ENCODE measurements at places on chromosomes 2 and 18. TPM values are rescaled to one million over a fixed set of nuclear protein-coding genes. Genes with fewer than 3 reads are reported as not detected.

FAM237A gene
- polyA plus RNA-seq = not detected

NT5DC4 gene
- polyA plus RNA-seq = not detected

- no peaks in the 10 kb centered on the region for H3K4me1 ChIP-seq
- H3K4me3 ChIP-seq = no peak overlapping the region
- DNase-seq = no peak
- H3K27ac ChIP-seq = no peak overlapping the region
- peaks cover 4% of the 10 kb centered on the region for H3K27me3 ChIP-seq
- no peaks in the 10 kb centered on the region for H3K36me3 ChIP-seq
Observed at GRCh38 chr2:206230060-206230762, 44.3 kb upstream of the ZDBF2 start.

GRCh38 chr2:152062125-152063091 is 36.4 kb downstream of the CACNB4 start:
- H3K27me3 ChIP-seq = no peaks in the 10 kb centered on the region
- no peak for DNase-seq
- no peak overlapping the region for H3K4me3 ChIP-seq
- H3K27ac ChIP-seq = no peak overlapping the region

DNA sequence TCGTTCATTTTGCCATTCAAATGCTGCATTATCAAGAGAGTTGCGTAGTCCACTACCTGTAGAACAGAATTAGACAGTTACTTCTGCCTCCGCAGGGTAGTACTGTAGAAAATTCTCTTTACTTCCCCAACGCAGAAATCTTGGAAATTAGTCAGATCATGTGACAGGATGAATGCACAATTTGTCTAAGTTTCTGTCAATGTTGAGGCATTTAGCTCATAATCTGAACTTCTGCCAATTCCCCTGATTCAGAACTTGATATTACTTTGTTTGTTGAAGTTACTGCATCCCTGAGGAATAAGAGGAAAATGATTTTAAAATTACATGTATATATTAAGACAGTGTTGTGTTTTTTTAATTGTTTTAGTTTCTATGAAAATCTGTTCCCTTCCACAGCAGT is 83.4 kb downstream of the TTC27 start:
- no peaks in the 10 kb centered on the region for H3K27me3 ChIP-seq
- H3K27ac ChIP-seq = no peak overlapping the region
- no peak for DNase-seq
- H3K36me3 ChIP-seq = no peaks in the 10 kb centered on the region
- peaks cover 8% of the 10 kb centered on the region for H3K4me1 ChIP-seq

DNA sequence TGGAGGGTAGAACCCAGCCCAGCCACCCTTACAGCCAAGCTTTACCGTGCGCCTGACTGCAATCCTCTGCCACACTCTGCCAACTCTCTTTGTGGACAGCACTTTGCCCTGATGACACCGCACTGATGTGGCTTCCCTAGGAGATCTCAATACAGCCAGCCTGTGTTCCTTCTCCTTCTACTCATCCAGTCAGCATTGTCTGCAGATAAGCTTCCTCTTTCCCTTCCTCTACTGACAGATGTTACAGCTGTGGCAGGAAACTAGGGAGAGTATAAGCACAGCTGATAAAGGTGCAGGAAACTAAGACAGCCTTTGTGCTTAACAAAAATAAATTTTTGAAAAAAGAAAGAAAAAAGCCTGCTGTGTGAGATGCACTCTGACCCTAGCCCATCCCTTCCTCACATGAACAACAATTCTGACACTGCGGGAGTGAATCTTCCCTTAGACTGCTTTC is 25.0 kb downstream of the CEP68 start:
- no peak overlapping the region for H3K4me3 ChIP-seq
- peak; percentile 66 for DNase-seq
- H3K27me3 ChIP-seq = no peaks in the 10 kb centered on the region
- H3K27ac ChIP-seq = peak overlapping the region; percentile 17
- peaks cover 83% of the 10 kb centered on the region for H3K36me3 ChIP-seq
- H3K4me1 ChIP-seq = peaks cover 9% of the 10 kb centered on the region

STARD6 gene
- polyA plus RNA-seq = not detected

GRCh38 chr2:39017334-39017733 is 103.5 kb downstream of the SOS1 start:
- no peak overlapping the region for H3K27ac ChIP-seq
- no peak for DNase-seq
- no peak overlapping the region for H3K4me3 ChIP-seq
- no peaks in the 10 kb centered on the region for H3K4me1 ChIP-seq
